ENCODE measurements at places on chromosomes 2 and 18. TPM values are rescaled to one million over a fixed set of nuclear protein-coding genes. Genes with fewer than 3 reads are reported as not detected.
A peak's percentile ranks its signal among the peaks of the same experiment; 100 is the strongest.

DNA sequence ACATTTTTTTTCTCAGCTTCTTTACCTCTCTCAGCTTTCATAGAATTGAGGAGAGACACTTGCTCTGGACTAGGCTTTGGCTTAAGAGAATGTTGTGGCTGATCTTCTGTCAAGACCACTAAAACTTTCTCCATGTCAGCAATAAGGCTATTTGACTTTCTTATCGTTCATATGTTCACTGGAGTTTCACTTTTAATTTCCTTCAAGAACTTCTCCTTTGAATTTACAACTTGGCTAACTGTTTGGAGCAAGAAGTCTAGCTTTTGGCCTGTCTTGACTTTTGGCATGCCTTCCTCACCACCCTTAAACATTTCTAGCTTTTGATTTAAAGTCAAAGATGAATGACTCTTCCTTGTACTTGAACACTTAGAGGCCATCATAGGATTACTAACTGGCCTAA is 104.4 kb upstream of the SLC39A10 start:
- H3K27ac ChIP-seq = no peak overlapping the region
- H3K27me3 ChIP-seq = no peaks in the 10 kb centered on the region
- no peak for DNase-seq
- no peak overlapping the region for H3K4me3 ChIP-seq

Gene MOB4
- 24.3 TPM for total RNA-seq

Gene SLC40A1
- total RNA-seq = 53.3 TPM

Gene CLEC4F
- total RNA-seq = 0.49 TPM

Gene DNAJC27
- 11.3 TPM for total RNA-seq

Gene DCTN1
- total RNA-seq = 95.0 TPM

Gene PLEK
- total RNA-seq = 4.4 TPM

DNA sequence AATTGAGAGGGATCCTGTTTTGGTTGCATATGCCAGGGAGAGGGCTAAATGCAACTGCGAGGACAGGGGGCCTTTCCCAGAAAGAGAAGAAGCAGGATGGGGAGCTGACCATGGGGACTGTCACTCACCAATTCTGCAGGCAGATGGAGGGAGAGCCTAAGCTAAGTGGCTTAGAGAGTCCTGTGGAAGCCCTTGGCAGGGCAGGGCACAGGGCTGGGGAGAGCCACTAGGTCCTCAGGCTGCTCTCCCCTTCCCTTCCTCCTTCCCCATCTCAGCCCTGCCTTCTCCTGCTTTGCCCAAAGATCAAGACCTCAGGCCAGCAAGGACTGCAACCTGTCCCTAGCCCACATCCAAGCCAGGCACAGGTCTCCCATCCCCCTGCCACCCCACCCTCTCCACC is 24.4 kb upstream of the CATIP start:
- no peaks in the 10 kb centered on the region for H3K36me3 ChIP-seq
- H3K4me3 ChIP-seq = no peak overlapping the region
- H3K4me1 ChIP-seq = no peaks in the 10 kb centered on the region
- H3K27me3 ChIP-seq = no peaks in the 10 kb centered on the region
- DNase-seq = no peak

Gene MC4R
- not detected for total RNA-seq

Gene SOCS6
- 16.0 TPM for total RNA-seq

DNA sequence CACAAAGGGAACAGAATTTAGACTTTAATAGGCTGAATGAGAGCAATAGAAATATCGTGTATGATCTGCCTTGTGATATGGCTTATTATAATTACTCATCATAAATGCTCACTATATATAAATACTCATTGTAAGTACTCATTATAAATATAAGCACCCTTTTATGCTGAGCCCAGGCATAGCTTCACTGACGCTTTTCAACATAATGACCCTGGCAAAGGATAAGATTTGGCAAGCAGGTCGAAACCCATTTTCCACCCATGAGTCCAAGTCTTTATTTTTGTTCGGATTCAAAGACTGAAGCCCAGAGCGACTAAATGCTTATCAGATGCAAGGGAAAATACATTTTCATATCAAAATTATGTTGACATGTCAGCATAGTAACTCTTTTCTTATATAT is 500.4 kb downstream of the SLC4A3 start:
- no peaks in the 10 kb centered on the region for H3K4me1 ChIP-seq
- no peak overlapping the region for H3K27ac ChIP-seq
- no peak for DNase-seq

Gene SSB
- 47.1 TPM for total RNA-seq

- no peak overlapping the region for H3K27ac ChIP-seq
- peaks cover 32% of the 10 kb centered on the region for H3K4me1 ChIP-seq
- no peak for DNase-seq
These were observed 16.8 kb downstream of the GULP1 start for GRCh38 chr2:188308483-188308882.

GRCh38 chr2:108243566-108243965 is 3.8 kb downstream of the SULT1C3 start:
- H3K4me1 ChIP-seq = no peaks in the 10 kb centered on the region
- no peaks in the 10 kb centered on the region for H3K27me3 ChIP-seq
- H3K36me3 ChIP-seq = no peaks in the 10 kb centered on the region
- H3K4me3 ChIP-seq = no peak overlapping the region

DNA sequence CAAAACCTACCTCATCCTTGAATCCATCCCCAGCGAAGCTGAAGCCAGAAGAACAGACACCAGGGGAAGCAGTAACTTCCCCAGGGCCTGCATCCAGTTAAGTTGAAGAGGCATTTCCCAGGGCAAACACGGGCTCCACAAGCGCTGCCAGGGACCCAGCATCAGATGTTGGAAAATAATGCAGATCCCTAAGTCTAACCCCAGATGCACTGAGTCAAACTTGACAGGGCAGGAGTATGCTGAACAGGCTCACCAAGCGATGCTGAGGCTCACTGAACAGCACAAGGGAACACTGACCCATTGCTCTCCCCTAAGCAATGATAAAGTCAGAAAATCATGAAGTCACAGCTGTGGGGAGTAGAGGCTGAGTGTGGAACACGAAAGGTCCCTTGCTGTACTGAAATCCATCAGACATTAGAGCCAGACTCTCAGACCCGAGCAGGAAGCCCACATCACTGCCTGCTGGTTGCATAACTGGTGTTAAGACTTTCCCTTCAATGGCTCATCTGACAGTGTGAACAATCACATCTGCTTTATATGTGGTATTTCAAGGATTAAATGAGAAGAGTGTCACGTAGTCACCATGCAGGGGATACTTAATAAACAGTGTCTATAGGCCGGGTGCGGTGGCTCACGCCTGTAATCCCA is 36.2 kb downstream of the TNS1 start:
- no peak for DNase-seq
- no peak overlapping the region for H3K4me3 ChIP-seq
- H3K27me3 ChIP-seq = no peaks in the 10 kb centered on the region
- peaks cover 67% of the 10 kb centered on the region for H3K4me1 ChIP-seq

DNA sequence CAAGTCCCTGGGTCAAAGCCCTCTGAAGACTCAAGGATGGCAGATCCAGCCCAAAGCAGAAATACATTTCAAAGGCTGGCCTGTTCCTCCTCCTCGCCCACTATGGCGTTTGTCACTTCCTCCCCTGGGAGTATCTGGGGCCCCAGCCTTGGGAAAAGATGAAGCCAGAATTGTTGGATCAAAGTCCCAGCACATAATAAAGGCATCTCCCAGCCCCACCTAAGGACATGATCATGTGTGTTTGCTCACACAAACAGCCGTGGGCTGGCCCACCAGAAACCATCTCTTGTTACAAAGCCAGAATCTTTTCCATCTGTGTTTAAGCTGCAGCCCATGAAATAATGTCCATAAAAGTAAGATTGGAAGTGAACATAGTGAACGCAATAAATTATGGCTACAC is 50.1 kb upstream of the HAAO start:
- no peaks in the 10 kb centered on the region for H3K36me3 ChIP-seq
- no peak overlapping the region for H3K4me3 ChIP-seq
- no peaks in the 10 kb centered on the region for H3K27me3 ChIP-seq
- H3K4me1 ChIP-seq = peaks cover 73% of the 10 kb centered on the region

DNA sequence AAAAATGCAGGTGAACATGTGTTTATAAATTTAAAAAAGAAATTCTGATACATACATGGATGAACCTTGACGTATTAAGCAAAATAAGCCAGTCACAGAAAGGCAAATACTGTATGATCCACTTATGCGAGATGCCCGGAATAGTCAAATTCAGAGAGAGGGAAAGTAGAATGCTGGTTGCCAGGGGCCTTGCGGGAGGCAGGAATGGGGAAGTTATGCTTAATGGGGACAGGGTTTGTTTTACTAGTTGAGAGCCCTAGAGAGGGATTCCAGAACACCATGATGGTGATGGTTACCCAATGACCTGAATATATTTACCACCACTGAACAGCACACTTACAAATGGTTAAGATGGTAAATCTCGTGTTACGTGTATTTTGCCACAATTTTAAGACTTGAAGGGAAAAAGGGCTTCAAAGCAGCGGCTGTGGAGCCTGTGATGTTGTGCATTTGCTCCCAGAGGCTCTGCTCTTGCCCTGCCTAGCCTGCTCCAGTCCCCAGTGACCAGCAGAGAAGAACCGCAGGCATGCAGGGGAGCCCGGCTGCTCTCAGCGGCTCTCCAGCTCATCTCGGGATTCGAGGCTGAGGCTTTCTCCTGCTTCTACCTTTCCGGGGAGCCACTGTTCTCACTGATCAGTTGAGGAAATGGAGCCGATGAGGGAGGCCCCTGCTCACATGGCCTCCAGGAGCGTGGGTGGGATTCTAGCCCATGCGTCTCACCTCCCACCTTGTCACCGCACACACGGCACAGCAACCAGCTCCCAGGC is 51.7 kb upstream of the TFCP2L1 start:
- H3K27me3 ChIP-seq = no peaks in the 10 kb centered on the region
- no peak overlapping the region for H3K27ac ChIP-seq
- no peak overlapping the region for H3K4me3 ChIP-seq
- no peaks in the 10 kb centered on the region for H3K4me1 ChIP-seq

Gene CRYGB
- total RNA-seq = not detected

- H3K27me3 ChIP-seq = no peaks in the 10 kb centered on the region
- no peak overlapping the region for H3K4me3 ChIP-seq
- no peak for DNase-seq
- H3K27ac ChIP-seq = no peak overlapping the region
- H3K36me3 ChIP-seq = no peaks in the 10 kb centered on the region
These were observed 407.0 kb upstream of the KCNJ3 start for GRCh38 chr2:154291511-154291910.

Gene FBXO48
- 1.2 TPM for total RNA-seq

Gene SERPINB13
- 131 TPM for total RNA-seq

Gene CCBE1
- 2.9 TPM for total RNA-seq

DNA sequence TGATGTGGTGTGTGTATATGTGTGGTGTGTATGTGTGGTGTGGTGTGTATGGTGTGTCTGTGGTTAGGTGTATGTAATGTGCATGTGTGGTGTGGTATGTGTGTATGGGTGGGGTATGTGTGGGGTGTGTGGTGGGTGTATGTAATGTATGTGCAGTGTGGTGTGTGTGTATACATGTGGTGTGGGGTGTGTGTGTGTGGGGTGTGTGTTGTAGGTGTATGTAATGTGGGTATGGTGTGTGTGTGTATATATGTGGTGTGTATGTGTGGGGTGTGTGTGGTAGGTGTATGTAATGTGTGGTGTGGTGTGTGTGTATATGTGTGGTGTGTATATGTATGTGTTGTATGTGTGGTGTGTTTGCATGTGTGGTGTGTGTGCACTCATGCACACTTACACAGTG is 84.8 kb upstream of the ID2 start:
- H3K36me3 ChIP-seq = no peaks in the 10 kb centered on the region
- no peak overlapping the region for H3K27ac ChIP-seq
- DNase-seq = no peak
- H3K27me3 ChIP-seq = no peaks in the 10 kb centered on the region
- peaks cover 5% of the 10 kb centered on the region for H3K4me1 ChIP-seq

DNA sequence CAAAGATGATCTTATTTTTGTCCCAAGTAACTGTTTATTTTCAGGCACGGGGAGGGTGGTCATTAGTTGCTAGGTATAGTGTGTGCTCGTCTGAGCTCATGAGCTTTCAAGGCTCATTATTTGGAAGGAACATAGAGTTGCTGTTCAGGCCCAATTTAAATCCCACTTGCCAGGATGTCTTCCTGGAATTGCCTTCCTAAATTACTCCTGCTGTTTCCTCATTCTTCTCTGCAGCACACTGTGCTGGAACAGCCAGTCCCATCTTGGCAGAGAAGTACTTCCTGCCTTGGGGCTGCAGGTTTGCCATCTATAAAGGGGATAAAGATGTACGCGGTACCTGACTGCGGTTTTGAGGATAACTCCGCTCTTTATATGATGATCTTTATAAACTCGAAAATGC is 37.3 kb downstream of the GREB1 start:
- no peak for DNase-seq
- no peaks in the 10 kb centered on the region for H3K27me3 ChIP-seq
- peaks cover 17% of the 10 kb centered on the region for H3K4me1 ChIP-seq

Gene ANKRD30BL
- 1.2 TPM for total RNA-seq

- no peak for DNase-seq
- no peaks in the 10 kb centered on the region for H3K4me1 ChIP-seq
- H3K36me3 ChIP-seq = no peaks in the 10 kb centered on the region
- no peaks in the 10 kb centered on the region for H3K27me3 ChIP-seq
These were observed 1356.2 kb upstream of the NXPH2 start for GRCh38 chr2:140136366-140136765.

Gene LAMA3
- 106 TPM for total RNA-seq

DNA sequence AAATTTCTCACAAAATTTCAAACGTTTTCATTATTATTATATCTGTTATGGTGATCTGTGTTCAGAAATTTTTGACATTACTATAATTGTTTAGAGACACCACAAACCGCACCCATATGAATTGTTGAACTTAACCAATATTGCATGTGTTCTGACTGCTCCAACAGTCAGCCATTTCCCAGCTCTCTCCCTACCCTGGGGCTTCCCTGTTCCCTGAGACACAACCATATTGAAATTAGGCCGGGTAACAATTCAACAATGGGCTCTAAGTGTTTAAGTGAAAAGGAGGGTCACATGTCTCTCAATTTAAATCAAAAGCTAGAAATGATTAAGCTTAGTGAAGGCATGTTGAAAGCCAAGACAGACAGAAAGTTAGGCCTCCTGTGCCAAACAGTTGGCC is 424.0 kb downstream of the DSC3 start:
- H3K4me3 ChIP-seq = no peak overlapping the region
- H3K27me3 ChIP-seq = no peaks in the 10 kb centered on the region
- no peak overlapping the region for H3K27ac ChIP-seq
- no peak for DNase-seq
- no peaks in the 10 kb centered on the region for H3K4me1 ChIP-seq
- H3K36me3 ChIP-seq = no peaks in the 10 kb centered on the region

GRCh38 chr2:8115456-8115855 is 566.4 kb upstream of the ID2 start:
- no peak overlapping the region for H3K4me3 ChIP-seq
- H3K27ac ChIP-seq = no peak overlapping the region
- no peak for DNase-seq
- H3K4me1 ChIP-seq = peaks cover 16% of the 10 kb centered on the region

GRCh38 chr2:181169503-181169902 is 189.1 kb downstream of the UBE2E3 start:
- no peak overlapping the region for H3K27ac ChIP-seq
- H3K27me3 ChIP-seq = no peaks in the 10 kb centered on the region
- no peak for DNase-seq
- no peaks in the 10 kb centered on the region for H3K4me1 ChIP-seq

Gene GORASP2
- 18.2 TPM for total RNA-seq

- no peaks in the 10 kb centered on the region for H3K36me3 ChIP-seq
- H3K27ac ChIP-seq = no peak overlapping the region
- peak; percentile 77 for DNase-seq
- no peaks in the 10 kb centered on the region for H3K4me1 ChIP-seq
- no peak overlapping the region for H3K4me3 ChIP-seq
These were observed 23.9 kb upstream of the ALLC start for GRCh38 chr2:3633982-3634595.

- H3K27me3 ChIP-seq = no peaks in the 10 kb centered on the region
- H3K36me3 ChIP-seq = no peaks in the 10 kb centered on the region
- no peak overlapping the region for H3K4me3 ChIP-seq
- H3K27ac ChIP-seq = peak overlapping the region; percentile 60
These were observed 8.2 kb upstream of the CIB4 start for GRCh38 chr2:26649322-26649721.

Data from vagina (tissue), 2 donors.